ENCODE measurements at places on chromosomes 12 and 14.

DNA sequence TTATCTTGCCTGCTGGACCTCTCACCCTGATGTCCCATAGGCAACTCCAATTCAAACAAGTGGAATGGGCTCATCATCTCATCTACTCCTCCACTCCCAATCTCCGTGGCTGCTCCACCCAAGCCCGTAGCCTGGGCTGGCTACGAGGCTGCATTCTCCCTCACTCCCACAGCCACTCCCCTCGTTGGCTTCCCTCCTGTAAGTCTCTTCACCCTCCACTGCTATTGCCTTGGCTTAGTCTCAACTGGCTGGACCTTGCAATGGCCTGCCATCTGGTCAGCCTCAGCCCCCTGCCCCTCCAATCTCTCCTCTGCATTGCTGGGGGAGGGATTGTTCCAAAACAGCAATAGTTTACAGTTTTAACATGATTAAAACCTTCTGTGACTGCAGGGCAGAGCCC is 44.4 kb upstream of the PELI2 start:
- no peak for DNase-seq

GRCh38 chr14:28603606-28604005 is 163.0 kb upstream of the FOXG1 start:
- no peak for DNase-seq

- no peak for DNase-seq
Measured at GRCh38 chr12:2265461-2266167, 212.8 kb downstream of the CACNA1C start.

- DNase-seq = no peak
Measured at GRCh38 chr14:104732355-104732804, 8.4 kb downstream of the ADSS1 start.

GRCh38 chr12:131895640-131896079 is 1.2 kb downstream of the ULK1 start:
- DNase-seq = peak; percentile 29

GRCh38 chr12:108729612-108730364 is 1.5 kb downstream of the CORO1C start:
- DNase-seq = no peak

GRCh38 chr12:12726555-12727093 is 9.5 kb downstream of the CDKN1B start:
- DNase-seq = no peak

DNA sequence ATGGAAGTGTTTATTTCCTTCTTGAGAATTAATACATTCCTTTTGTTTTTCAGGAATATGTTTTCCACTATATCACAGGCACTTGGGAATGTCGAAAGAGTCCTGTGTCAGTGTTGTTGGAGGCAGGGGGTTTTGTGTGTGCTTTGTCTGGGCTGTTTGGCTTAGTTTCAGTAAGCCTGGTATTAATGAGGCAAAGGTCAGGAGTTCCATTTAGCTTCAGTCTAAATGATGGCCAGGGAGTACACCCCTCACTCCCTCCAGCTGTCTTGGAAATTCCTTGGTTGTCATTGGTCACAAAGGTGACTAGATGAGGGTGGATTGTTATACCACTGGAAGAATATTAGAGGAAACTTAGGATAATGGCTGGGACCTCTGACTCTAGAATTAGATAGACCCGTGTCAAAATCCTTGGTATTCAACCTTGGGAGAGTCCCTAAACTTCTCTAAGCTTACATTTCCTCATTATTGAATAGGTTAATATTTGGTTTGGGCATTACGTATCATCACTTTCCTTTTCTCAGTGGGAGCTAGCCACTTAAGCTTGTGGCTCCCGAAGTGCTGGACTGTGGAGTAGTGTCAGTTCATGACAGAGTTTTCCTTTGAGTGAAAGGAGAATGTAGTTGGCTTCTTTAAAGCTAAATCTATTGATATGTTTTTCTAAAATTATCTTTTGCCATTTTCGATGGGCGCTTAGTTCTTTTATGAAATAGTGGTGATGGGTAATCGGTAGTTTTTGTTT is 5.2 kb downstream of the FRS2 start:
- no peak for DNase-seq

DNA sequence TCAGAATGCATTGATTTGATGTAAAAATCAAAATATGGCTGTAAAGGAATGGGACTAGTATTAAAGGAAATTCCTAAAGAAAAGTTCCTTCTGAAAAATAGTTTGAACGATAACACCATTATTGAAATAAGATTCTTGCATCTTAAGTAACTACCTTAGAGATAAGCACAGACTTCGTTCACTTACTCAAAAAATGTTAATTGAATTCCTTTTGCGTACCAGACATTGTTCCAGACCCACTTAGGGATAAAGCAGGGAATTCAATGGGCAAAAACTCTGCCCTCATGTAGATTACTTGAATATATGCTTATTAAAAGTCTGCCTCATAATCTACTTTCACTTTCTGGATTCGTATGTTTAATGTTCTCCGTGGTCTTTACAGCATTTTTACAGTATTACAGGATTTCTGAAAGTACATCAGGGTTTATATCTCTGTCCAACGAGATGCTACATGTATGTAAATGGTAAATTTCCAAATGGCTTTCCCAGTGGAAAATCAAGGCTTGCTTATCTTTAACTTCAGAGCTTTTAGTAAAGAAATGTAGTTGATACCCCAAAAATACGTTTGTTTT is 213.7 kb downstream of the GXYLT1 start:
- DNase-seq = no peak

DNA sequence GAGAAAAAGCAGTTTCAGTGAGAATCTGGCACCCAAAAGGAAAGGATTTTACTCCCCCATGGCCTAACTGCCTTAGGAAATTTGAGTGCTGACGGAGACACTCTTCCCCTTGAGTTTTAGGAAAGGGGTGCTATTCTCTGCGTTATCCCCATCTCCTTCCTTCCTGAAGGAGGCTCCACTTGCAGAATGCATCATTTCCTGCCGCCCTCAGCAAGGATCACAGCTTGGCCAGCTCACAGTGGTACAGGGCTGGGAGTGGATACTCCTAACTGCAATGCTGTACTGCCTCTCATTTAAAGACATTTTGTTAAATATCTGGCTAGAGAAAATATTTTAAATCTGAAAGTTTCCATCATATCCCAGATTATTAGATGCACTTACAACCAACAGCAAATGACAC is 33.0 kb downstream of the RDH12 start:
- DNase-seq = no peak

- DNase-seq = peak; percentile 73
Measured at GRCh38 chr12:111056618-111057521, 136.5 kb upstream of the MYL2 start.

GRCh38 chr12:70002097-70002911 is 177.3 kb downstream of the MYRFL start:
- no peak for DNase-seq

- no peak for DNase-seq
Measured at GRCh38 chr14:99572173-99572999, 31.6 kb downstream of the CCDC85C start.

- DNase-seq = no peak
Measured at GRCh38 chr12:129941618-129942017, 37.8 kb upstream of the TMEM132D start.

DNA sequence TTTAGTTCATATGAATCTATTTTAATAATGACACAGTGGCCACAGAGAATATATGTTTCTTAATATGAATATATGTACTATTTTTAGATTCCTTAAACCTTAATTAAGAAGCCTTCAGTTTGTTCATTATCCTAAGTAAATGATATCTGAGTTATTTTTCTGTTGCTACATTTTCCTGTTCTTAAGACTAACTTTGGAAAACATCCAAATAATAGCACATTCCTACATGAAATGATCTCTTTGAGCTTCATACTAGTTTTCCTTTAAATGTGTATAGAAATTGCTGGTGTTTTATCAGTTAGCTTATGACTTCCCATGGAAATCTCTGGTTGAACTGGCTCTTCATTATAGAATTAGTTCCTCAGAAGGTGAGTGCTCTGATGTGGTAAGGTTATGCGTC is 72.1 kb downstream of the POLR3B start:
- DNase-seq = no peak

- DNase-seq = no peak
Measured at GRCh38 chr14:103512701-103513611, 9.7 kb downstream of the CKB start.

- DNase-seq = no peak
Measured at GRCh38 chr14:72172597-72172996, 240.4 kb downstream of the RGS6 start.

GRCh38 chr14:74501135-74501614 is 7.6 kb downstream of the ISCA2 start:
- DNase-seq = no peak

DNA sequence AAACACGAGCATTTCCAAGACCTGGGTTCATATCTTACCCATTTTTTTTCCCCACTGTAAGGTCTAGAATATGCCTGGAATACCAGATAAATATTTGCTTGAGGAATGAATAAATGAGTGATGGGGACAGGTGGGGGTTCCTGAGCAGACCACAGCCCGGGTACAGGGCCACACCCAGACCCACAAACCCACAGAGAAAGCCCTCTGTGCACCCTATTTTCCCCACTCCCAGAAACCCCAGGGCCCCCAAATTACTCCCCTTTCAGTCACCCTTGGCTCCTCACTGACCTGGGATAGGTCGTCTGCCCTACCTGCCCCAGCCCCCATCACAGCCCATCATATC is 66.5 kb upstream of the DDX11 start:
- DNase-seq = no peak

GRCh38 chr14:63685401-63685800 is 42.5 kb downstream of the SGPP1 start:
- no peak for DNase-seq

DNA sequence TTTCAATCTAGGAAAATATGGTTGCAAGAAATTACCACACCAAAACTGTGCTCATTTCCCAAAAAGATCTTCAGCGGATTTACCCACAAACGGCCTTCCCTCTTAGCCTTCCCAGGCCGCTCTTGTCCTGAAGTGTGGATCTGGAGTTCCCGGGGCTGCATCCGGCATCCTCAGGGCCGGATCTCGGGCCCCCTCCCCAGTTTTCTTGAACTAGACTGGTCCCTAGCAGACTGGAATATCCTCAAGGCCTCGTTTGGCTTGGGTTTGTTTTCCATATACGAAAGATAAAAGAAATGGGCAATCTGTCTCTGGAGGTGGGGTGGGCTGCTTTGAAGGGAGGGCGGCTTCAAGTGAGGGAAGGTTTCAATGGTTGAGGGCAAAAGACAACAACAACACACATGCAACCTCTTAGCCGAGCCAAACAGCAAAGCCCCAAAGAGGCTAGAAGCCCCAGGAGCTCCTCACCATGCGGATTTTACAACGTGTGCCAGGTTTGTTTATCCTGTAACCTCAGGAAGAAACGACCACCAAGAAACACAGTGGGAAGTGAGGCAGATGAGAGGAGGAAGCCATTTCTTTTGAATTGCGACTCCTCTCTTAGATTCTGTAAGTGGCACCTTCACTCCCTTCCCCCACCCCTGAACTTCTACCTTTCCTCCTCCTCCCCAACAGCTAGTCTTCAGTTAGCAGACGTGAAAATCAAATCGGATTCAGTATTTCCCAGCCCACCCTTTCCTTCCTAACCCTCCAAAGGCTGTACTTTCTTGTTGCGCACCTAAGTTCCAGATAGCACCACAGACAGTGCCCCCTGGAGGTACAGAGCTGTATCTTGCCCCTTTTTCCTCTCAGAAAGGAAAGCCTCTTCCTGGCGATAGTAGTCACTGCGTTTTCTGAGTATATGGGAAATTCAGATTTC is 2.6 kb downstream of the MYF6 start:
- no peak for DNase-seq

GRCh38 chr12:104371043-104371870 is 67.7 kb downstream of the EID3 start:
- no peak for DNase-seq

- DNase-seq = no peak
Measured at GRCh38 chr14:69572030-69572840, 2.4 kb downstream of the CCDC177 start.

DNA sequence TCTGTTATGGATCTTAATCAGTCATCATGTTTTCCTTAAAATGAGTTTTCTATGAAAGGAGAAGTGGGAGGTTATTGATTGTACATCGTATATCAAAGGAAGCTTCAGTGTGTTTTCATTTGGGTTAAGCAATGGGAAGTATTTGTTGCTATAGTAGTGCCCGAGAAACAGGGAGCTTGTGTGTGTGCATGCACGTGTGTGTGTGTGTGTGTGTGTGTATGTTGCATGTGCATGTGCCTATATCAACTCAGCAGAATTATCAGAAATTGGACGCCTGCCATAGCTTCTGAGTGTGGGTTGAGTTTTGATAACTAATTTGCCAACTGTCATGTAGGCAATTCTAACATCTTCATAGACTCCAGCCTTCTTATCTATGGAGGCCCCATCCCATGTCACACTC is 246.1 kb upstream of the CRY1 start:
- no peak for DNase-seq

GRCh38 chr14:80304125-80304766 is 92.9 kb upstream of the DIO2 start:
- no peak for DNase-seq

DNA sequence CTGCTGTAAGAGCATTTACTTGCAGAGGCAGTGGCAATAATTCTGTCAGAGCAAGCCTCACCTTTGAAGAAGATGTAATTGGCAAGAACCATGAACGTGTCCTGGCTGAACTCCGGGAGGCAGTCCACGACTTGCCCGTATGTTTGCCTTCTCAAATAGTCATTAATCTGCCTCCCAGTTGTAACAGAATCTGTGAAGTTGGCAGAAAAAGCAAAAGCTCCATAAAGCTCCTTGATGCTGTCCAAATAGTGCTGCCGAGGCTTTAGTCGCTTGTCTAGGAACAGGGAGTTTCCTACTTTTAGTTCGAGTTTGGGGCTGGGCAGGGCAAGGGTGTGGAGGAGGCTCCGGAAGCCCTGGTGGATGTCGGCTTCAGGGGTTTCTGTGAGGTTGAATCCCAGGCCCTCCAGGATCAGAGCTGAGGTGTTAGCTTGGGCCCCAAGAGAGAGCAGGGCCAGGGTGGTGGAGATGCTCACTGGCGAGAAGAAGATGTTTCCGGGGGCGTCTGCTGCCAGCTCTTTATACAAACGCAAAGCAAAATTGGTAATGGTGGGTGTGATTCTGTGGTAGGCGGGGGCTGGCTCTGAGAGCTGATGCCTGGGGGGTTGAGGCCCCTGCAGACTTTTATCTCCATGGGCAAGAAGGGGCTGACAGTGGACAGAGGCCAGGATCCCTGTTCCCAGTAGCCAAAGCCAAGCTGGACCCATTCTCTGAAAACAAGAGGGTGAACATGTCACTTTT is 4.4 kb downstream of the SERPINA11 start:
- DNase-seq = no peak

GRCh38 chr12:39897315-39897714 is 208.6 kb downstream of the SLC2A13 start:
- no peak for DNase-seq

GRCh38 chr12:106078358-106079010 is 60.3 kb downstream of the NUAK1 start:
- no peak for DNase-seq

GRCh38 chr14:61185534-61185933 is 95.6 kb downstream of the TMEM30B start:
- DNase-seq = no peak

Data from stimulated activated CD8-positive, alpha-beta memory T cell treated with anti-CD3 and anti-CD28 coated beads, Interleukin-4, amount 100 ng/mL, for 48 hours (primary cell).